ENCODE measurements at places on chromosomes 4 and X.

- DNase-seq = peak; percentile 9
Observed at GRCh38 chrX:23952984-23953907, 45.4 kb downstream of the CXorf58 start.

- no peak for DNase-seq
Observed at GRCh38 chr4:891747-892146, 40.4 kb downstream of the GAK start.

GRCh38 chr4:33062155-33062806 lies 2342.1 kb downstream of the PCDH7 start:
- no peak for DNase-seq

GRCh38 chr4:148055844-148056243 lies 324.0 kb downstream of the ARHGAP10 start:
- no peak for DNase-seq

- DNase-seq = no peak
Observed at GRCh38 chrX:13369256-13370030, 49.6 kb upstream of the ATXN3L start.

- DNase-seq = no peak
Observed at GRCh38 chr4:20639346-20639745, 60.9 kb upstream of the PACRGL start.

All from activated T-helper 1 cell treated with Interleukin-2 at 50 U/mL for 16 hours (primary cell).